ENCODE measurements at places on chromosomes 13 and 19.

DNA sequence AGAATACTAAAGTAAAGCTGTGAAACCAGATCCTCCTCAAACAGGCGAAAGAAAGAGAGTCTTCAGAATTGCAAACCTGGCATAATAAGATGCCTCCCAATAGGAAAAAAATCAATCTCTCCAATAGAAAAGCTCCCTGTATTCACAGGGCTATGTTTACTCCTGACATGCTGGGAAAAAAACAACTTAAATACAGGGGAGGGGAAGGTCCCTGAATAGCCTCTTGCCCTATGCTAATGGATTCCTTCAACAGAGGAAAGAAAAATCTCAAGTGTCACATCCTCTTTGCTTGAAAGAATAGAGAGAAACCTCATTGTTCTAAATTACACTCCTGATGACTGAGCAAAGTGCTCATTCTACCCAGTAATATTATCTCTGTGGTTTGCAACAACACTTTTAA is 1271.1 kb upstream of the PRR20A start:
- DNase-seq = no peak
- no peak overlapping the region for H3K27ac ChIP-seq
- no peaks in the 10 kb centered on the region for H3K36me3 ChIP-seq
- no peak overlapping the region for H3K4me3 ChIP-seq
- H3K27me3 ChIP-seq = no peaks in the 10 kb centered on the region
- H3K4me1 ChIP-seq = no peaks in the 10 kb centered on the region

DNA sequence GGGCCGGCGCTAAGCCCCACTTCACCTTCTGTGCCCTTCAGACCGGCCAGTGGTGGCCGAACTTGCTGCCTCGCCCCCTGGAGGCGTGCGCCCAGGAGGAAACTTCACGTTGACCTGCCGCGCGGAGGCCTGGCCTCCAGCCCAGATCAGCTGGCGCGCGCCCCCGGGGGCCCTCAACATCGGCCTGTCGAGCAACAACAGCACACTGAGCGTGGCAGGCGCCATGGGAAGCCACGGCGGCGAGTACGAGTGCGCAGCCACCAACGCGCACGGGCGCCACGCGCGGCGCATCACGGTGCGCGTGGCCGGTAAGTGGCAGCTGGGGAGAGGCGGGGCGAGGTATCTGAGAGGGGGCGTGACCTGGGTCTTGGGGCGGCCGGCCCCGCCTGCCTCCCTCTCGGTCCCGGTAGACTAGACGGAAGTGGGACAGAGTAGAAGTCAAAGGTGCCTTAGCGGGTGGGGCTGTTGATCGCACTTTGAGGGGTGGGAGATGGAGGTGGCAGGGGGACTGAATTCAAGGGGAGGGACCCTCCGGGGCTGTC is 5.6 kb downstream of the ICAM5 start:
- no peak for DNase-seq
- no peak overlapping the region for H3K27ac ChIP-seq
- H3K4me3 ChIP-seq = peak overlapping the region; percentile 28
- H3K4me1 ChIP-seq = peaks cover 23% of the 10 kb centered on the region

DNA sequence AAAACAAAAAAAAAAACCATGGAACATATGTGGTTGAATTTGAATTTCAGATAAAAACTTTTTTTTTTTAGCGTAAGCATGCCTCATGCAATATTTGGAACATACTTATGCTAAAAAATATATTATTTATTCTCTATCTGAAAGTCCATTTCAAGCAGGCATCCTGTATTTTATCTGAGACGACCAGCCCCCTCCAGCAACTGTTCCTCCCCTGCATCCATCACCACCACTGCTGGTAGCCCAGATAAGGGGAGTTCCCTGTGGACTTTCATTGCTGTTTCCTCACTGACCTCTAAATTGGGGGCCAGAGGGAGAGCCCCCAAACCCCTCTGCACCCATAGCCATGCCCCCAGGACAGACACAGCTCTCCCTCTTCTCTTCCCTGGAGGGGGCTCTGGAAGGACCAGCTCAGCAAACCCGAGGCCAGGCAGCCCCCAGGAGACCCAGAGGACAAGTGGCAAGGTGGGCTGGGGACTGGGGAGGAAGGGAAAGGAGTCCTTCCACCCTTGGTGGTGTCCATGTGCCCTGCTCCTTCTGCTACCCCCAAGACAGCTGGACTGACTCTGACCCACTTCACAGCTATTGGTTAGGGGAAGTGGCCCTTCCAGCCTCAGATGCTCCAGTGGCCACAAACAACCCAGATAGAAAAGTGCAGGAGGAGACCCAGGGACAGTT is 6.6 kb upstream of the SIGLEC12 start:
- H3K27me3 ChIP-seq = no peaks in the 10 kb centered on the region
- no peaks in the 10 kb centered on the region for H3K36me3 ChIP-seq
- no peak overlapping the region for H3K27ac ChIP-seq
- H3K4me1 ChIP-seq = no peaks in the 10 kb centered on the region

DNA sequence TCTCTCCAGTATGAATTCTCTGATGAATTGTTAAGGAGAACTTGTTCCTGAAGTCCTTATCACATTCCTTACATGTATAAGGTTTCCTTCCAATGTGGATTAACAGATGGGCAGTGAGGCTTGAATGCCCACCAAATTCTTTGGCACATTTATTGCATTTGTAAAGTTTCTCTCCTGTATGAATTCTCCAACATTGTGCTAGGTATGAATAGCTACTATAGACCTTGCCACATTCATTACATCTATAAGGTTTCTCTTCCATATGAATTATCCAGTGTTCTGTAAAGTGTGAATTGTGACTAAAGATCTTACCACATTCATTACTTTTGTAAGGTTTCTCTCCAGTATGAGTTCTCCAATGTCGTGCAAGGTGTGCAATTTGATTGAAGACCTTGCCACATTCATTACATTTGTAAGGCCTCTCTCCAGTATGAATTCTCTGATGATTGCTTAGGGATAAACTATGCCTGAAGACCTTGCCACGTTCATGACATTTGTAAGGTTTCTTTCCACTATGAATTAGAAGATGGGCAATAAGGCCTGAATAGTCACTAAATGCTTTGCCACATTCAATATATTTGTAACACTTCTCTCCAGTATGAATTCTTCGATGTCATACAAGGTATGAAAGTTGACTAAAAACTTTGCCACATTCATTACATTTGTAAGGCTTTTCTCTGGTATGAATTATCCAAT is 20.4 kb downstream of the ZNF578 start:
- no peak for DNase-seq
- no peaks in the 10 kb centered on the region for H3K36me3 ChIP-seq
- H3K4me3 ChIP-seq = no peak overlapping the region
- H3K27ac ChIP-seq = no peak overlapping the region
- no peaks in the 10 kb centered on the region for H3K27me3 ChIP-seq
- no peaks in the 10 kb centered on the region for H3K4me1 ChIP-seq

DNA sequence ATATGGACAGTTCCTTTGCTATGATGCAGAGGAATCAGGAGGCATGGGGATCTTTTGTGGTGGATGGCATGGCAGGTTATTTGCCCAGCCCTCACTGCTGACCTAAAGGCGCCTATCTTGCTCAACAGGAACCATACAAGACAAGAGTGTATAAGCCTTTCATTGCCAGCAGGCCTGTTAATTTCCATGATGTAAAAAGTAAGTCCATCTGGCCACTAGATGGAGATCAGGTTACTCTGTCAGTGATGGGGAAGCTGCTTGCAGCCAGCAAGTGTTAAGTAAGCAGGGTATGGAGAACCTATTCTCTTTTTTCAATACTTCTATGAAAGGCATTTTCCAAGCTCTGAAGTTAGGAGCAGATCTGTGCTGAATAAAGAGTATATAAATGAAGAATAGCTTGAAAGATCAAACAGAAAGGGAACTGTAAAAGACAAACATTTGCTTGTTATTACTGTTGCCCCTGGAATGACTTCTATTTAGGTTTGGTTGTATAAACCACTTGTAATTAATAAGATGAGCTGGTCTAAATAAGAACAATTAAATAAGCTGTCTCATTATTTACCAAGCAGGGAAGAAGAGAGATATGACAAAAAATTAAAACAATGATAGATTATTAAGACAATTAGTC is 210.9 kb downstream of the RGCC start:
- no peaks in the 10 kb centered on the region for H3K27me3 ChIP-seq
- DNase-seq = peak; percentile 18

DNA sequence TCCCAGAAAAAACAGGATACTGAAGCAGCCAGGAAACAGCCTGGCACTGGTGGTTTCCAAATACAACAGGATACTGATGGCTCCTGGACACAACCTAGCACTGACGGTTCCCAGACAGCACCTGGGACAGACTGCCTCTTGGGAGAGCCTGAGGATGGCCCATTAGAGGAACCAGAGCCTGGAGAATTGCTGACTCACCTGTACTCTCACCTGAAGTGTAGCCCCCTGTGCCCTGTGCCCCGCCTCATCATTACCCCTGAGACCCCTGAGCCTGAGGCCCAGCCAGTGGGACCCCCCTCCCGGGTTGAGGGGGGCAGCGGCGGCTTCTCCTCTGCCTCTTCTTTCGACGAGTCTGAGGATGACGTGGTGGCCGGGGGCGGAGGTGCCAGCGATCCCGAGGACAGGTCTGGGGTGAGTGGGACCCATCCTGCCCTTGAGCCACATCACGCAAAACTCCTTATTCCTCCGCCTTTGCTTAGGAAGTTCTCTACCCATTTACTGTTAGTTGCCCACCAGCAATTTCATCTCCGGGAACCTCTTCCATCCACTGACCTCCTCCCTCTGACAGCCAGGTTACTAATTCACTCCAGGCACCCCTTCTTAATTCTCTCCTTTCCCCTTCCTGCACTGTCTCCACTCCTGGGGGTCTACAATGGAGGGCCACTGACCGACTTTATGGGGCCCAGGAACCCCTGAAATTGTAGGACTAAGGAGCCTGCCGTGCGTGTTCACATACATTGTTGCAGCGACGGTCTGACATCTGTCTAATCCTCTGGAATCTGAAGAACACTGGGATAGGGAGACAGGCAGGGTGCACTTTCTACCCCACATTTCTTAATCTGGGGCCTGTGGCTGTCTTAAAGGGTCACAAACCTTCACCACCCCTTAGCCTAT is 1.2 kb downstream of the ITPKC start:
- H3K4me3 ChIP-seq = peak overlapping the region; percentile 76
- peaks cover 43% of the 10 kb centered on the region for H3K4me1 ChIP-seq
- H3K36me3 ChIP-seq = no peaks in the 10 kb centered on the region
- no peaks in the 10 kb centered on the region for H3K27me3 ChIP-seq

- H3K4me3 ChIP-seq = no peak overlapping the region
- DNase-seq = no peak
- H3K27ac ChIP-seq = no peak overlapping the region
- no peaks in the 10 kb centered on the region for H3K4me1 ChIP-seq
- no peaks in the 10 kb centered on the region for H3K36me3 ChIP-seq
Measured at GRCh38 chr13:77981281-77981881, 62.8 kb upstream of the EDNRB start.

GRCh38 chr13:73661687-73662425 is 472.3 kb downstream of the KLF12 start:
- no peaks in the 10 kb centered on the region for H3K27me3 ChIP-seq
- no peaks in the 10 kb centered on the region for H3K4me1 ChIP-seq
- no peaks in the 10 kb centered on the region for H3K36me3 ChIP-seq
- no peak for DNase-seq
- H3K27ac ChIP-seq = no peak overlapping the region

GRCh38 chr19:55519451-55520311 is 17.3 kb downstream of the SBK2 start:
- peak overlapping the region; percentile 91 for H3K27ac ChIP-seq
- DNase-seq = no peak
- H3K4me3 ChIP-seq = no peak overlapping the region

DNA sequence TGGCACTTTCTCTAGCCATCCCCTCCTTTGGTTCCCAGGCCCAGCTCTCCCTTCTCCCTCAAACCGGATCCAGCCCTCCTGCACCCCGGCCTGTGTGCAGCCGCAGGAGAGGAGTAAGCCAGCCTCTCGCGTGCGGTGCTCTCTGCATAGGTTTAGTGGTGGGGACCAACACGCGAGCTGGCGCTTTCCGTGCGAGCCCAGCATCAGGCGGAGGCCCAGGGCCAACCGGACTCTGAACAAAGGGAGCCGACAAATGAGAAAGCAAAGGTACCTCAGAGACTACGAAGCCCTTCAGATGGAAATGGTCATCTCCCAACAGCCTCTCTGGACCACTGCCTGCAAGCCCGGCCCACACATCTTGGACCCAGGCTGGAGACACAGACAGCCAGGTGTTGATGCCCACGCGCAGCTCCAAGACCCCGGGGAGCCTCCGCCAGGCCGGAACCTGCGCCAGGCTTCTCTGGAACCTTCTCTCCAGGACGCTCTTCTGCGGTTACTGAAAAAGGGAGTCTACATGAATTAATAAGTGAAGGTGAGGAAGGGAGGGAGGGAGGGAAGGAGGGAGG is 16.5 kb upstream of the LATS2 start:
- H3K27ac ChIP-seq = no peak overlapping the region
- H3K27me3 ChIP-seq = no peaks in the 10 kb centered on the region
- H3K36me3 ChIP-seq = no peaks in the 10 kb centered on the region
- no peak for DNase-seq
- H3K4me3 ChIP-seq = no peak overlapping the region

GRCh38 chr19:10961073-10961860 is 437 bp downstream of the SMARCA4 start:
- peaks cover 31% of the 10 kb centered on the region for H3K4me1 ChIP-seq
- no peaks in the 10 kb centered on the region for H3K36me3 ChIP-seq
- H3K4me3 ChIP-seq = peak overlapping the region; percentile 71
- H3K27ac ChIP-seq = peak overlapping the region; percentile 95
- peak; percentile 80 for DNase-seq

- H3K4me3 ChIP-seq = no peak overlapping the region
- H3K27ac ChIP-seq = no peak overlapping the region
- H3K27me3 ChIP-seq = no peaks in the 10 kb centered on the region
- no peaks in the 10 kb centered on the region for H3K36me3 ChIP-seq
- no peaks in the 10 kb centered on the region for H3K4me1 ChIP-seq
Measured at GRCh38 chr19:51816711-51817110, 21.8 kb downstream of the FPR3 start.

DNA sequence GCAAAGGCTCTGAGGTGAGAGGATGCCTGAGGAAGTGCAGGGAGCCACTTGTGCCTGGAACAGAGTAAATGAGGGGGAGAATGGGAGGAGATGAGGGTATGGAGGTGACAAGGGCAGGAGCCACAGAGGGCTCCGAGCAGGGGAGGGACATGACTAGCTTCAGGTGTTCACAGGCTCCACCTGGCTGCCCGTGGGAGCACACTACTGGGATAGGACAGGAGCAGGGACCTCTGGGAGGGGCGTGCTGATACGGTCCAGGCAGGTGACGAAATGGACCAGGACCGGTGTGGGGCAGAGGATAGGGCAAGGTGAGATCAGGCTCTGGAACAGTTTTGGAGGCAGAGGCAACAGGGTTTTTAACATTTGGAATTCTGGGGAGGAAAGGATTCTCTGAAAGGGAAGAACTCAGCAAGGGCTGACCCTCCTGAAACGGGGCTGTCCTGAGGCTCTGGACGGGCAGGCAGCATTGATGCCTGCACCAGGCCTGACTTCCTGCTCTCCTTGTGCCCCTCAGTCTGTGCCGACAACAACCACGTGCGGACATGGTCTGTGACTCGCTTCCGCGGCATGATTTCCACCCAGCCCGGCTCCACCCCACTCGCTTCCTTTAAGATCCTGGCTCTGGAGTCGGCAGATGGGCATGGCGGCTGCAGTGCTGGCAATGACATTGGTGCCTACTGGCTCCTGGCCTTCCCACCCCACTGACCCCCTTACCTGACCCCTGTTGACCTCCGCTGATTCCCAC is 11.6 kb downstream of the SHKBP1 start:
- H3K4me3 ChIP-seq = no peak overlapping the region
- no peak for DNase-seq
- H3K27me3 ChIP-seq = no peaks in the 10 kb centered on the region
- no peak overlapping the region for H3K27ac ChIP-seq
- no peaks in the 10 kb centered on the region for H3K4me1 ChIP-seq
- H3K36me3 ChIP-seq = peaks cover 17% of the 10 kb centered on the region
